Activated CD4-positive, alpha-beta T cell treated with anti-CD3 and anti-CD28 coated beads, Interleukin-2, amount 10 ng/mL, durations not matched to agents 7 days and 5 days (primary cell): ENCODE measurements at places on chromosomes 12 and 14. TPM values are rescaled to one million over a fixed set of nuclear protein-coding genes. Genes with fewer than 3 reads are reported as not detected.

The SLC48A1 gene
- total RNA-seq: 9.1 TPM

GRCh38 chr12:9902539-9903228, 21.4 kb downstream of the KLRF2 start:
- no peak for DNase-seq
- H3K4me1 ChIP-seq: peaks cover 24% of the 10 kb centered on the region
- H3K4me3 ChIP-seq: no peak overlapping the region
- H3K36me3 ChIP-seq: peaks cover 36% of the 10 kb centered on the region

- peaks cover 64% of the 10 kb centered on the region for H3K4me1 ChIP-seq
- H3K27me3 ChIP-seq: no peaks in the 10 kb centered on the region
- DNase-seq: peak; percentile 84
- H3K36me3 ChIP-seq: peaks cover 53% of the 10 kb centered on the region
- H3K4me3 ChIP-seq: peak overlapping the region; percentile 82
These were observed 499 bp downstream of the DGLUCY start for GRCh38 chr14:91114079-91115065.

DNA sequence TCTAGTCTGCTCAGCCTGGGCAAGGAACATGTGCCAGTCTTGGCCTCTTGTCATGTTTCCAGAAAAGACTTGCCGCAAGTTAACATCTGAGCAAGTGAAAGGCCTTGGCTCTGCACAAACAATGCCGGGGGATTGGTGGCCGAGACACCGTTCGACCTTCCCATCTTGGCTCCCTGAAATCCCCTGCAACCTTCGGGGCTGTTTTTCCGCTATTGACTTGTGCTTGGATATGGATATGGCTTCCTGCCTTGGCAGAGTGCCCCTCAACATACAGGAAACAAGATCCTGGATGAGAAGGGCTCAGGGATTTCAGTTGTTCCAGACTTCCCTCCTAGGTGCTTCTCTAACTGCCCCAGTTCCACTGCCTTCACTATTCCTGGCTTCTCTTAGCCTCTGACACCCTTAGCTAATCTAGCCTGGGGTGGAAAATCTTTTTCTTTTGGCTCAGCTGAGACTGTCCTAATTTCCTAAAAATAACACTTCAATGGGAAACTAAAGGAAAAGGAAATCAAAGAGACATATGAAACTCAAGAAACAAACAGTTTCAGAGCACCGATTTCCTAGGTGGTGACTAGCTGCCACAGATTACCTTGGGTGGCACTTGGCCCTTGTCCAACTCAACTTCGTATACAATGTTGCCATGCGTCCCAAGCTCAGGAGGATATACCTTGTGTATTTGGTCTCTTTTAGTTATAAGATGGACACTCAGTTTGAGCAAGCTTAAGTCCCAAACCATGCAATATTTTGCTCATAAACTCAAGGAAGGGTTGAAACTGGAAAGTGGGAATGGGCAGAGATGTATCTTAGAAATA, 33.9 kb downstream of the RDH12 start:
- no peak overlapping the region for H3K4me3 ChIP-seq
- DNase-seq: no peak
- H3K4me1 ChIP-seq: no peaks in the 10 kb centered on the region
- no peaks in the 10 kb centered on the region for H3K27me3 ChIP-seq

DNA sequence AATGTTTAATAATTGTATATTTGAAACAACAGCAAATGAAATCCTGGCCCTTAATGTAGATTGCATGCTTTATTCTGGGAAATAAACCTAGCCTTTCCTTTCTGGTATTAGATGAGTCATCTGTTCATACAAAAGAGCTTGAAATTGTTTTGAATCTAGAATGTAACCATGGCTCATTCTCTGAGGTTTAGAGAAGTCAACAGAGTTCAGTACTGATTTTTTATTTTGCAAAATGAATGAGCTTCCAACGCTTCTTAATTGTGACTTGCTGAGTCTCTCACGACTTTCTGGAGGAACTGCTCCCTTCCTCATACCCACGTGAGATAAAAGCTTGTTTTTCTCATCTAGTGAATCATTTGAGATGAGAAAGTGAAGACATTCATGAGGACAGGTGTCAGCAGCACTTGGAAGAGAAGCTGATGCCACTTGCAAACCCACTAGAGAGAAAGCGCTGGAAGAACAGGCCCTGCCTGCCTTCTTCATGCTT, 509.6 kb downstream of the VRK1 start:
- peak overlapping the region; percentile 11 for H3K27ac ChIP-seq
- H3K4me3 ChIP-seq: no peak overlapping the region
- H3K27me3 ChIP-seq: no peaks in the 10 kb centered on the region
- H3K4me1 ChIP-seq: peaks cover 52% of the 10 kb centered on the region
- H3K36me3 ChIP-seq: no peaks in the 10 kb centered on the region

GRCh38 chr14:101499513-101499912, 61.8 kb upstream of the DIO3 start:
- H3K36me3 ChIP-seq: no peaks in the 10 kb centered on the region
- H3K27ac ChIP-seq: no peak overlapping the region
- H3K4me3 ChIP-seq: no peak overlapping the region

- no peaks in the 10 kb centered on the region for H3K36me3 ChIP-seq
- DNase-seq: no peak
- H3K4me3 ChIP-seq: no peak overlapping the region
- no peak overlapping the region for H3K27ac ChIP-seq
- H3K4me1 ChIP-seq: no peaks in the 10 kb centered on the region
These were observed 125.3 kb downstream of the WIF1 start for GRCh38 chr12:64995816-64996215.

The TFCP2 gene
- 39.2 TPM for total RNA-seq

The MOAP1 gene
- 25.3 TPM for total RNA-seq

The FGF23 gene
- total RNA-seq: not detected

The KRT6C gene
- total RNA-seq: not detected

The MAP3K9 gene
- 4.8 TPM for total RNA-seq

DNA sequence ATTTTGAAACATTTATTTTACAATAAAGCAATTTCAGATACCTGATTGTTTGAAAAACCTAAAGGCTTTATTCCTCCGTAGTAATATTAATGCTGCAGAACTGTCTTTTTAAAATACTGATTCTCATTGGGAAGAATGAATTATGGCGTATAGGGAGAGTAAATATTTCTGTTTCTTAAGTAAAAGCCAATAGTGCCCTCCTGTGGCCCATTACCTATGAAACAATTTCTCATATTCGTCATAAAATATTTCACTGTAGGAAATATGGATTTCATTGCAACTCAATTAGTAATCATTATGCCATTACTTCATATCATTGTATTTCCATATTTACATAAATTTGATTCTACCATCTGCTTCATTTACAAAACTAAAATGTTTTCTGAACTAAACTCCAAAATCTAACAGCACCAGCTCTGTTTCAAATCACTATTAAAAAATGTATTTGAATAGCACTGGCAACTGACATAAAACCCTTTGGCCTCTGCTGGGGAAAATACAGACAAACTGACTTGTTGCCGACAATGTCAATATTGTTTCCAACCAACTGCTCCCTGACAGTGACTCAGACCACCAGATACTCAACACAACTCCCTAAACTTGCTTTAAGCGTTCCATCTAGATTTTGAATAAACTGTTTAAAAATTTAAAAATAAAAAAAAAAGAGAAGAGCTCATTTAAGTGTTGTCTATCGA, 290.3 kb downstream of the NAV3 start:
- H3K4me3 ChIP-seq: no peak overlapping the region
- H3K36me3 ChIP-seq: no peaks in the 10 kb centered on the region

The TMEM63C gene
- total RNA-seq: 0.45 TPM

DNA sequence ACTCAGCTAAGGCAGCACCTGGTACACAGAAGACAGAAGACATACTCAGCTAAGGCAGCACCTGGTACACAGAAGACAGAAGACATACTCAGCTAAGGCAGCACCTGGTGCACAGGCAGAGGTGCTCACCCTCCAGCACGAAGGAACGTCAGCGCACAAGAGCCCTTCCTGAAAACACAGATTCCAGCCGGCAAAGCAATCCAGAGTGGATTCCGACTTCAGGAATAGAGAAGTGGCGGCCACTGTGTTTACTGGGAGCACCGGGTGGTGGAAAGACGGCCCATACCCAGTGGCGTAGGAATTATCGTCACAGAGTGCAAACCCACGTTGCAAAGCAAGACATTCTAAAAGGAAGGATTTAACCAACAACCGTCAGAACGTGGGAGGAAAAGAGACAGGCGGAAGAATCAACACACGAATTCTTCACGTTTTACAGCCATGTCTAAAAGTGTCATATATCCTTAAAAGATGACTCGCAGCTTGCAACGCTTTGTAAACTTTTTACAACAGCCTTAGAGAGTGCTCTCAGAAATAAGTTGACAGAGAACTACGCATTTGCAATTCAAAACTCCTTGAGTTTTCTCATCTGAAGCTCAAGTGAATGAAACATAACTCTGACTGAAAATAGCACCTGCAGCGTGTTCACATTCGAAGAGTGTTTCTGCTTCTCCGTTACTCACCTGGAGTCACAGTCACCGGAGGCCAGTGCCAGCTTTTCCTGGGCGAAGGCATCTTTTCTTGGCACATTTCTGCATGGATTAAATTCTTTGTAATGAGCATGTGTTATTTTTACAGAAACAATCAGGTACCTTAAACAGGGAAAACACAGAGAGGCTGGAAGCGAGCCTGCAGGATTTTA, 55.8 kb upstream of the GALNT9 start:
- H3K27ac ChIP-seq: no peak overlapping the region
- peaks cover 3% of the 10 kb centered on the region for H3K27me3 ChIP-seq
- H3K4me3 ChIP-seq: no peak overlapping the region
- no peaks in the 10 kb centered on the region for H3K4me1 ChIP-seq

The GZMH gene
- total RNA-seq: 1.9 TPM

DNA sequence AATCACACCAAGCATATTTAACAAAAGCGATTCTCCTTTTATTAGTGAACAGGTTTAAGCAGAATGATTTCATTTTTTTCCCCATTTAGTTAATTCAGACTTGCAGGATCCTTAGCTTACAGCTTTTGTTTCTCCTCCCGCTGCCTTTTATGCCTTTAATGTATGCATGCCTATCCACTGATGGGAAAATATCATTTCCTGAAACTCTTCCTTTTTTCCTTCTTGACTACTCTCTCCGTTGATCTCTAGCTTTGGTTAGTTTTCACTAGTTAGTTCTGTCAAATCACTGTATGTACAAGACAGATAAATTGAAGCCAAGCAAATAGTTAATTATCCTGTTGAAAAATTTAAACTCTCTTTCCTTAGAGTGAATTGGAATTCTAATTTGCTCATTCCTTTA, 26.3 kb downstream of the NKX2-1 start:
- H3K4me1 ChIP-seq: no peaks in the 10 kb centered on the region
- DNase-seq: no peak
- H3K36me3 ChIP-seq: no peaks in the 10 kb centered on the region
- no peak overlapping the region for H3K4me3 ChIP-seq
- H3K27me3 ChIP-seq: peaks cover 42% of the 10 kb centered on the region
